Activated T-cell treated with anti-CD3 and anti-CD28 coated beads for 4 hours (primary cell): ENCODE measurements at places on chromosomes 7 and 10.

DNA sequence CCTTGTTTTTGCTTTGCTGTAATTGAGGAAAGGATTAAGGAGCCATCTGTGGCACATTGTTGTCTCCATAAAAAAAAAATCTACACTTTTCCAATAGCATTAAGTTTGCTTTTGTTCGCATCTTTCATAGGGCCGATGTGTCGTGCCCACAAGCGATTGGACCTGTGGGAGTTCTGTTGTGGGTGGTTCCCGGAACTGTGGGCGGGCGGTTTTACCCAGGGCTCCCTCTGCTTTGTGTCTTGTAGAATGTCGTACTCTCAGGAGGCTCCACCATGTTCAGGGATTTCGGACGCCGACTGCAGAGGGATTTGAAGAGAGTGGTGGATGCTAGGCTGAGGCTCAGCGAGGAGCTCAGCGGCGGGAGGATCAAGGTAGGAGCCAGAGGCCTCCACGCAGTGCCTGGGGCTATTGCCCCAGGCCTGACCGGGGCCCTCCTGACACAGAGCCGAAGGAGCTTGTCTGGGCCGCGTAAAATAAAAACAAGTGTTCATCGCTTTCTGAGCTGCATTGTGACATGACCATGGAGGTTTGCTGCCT lies 92.4 kb downstream of the ACTR3B start:
- no peak for DNase-seq

GRCh38 chr7:83739527-83739926 lies 90.6 kb upstream of the SEMA3E start:
- no peak for DNase-seq

GRCh38 chr7:105649727-105650381 lies 68.6 kb upstream of the EFCAB10 start:
- no peak for DNase-seq

DNA sequence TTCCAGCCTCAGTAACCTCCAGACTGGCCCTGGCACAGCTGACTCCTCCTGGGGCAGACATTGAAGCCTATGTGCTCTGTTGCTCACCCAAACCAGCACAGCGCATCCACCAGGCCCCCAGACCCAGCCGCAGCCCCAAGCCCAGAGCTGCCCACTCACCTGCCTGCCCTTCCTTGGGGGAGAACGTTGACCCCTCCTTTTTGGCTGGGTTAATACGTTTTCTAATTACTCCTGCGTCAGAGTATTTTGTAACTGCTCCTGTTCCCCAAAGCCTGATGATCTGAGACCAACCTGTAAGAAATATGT lies 106.9 kb upstream of the NPS start:
- no peak for DNase-seq

- DNase-seq, result no peak
Observed at GRCh38 chr10:104842704-104843103, 201.6 kb downstream of the SORCS3 start.

GRCh38 chr7:108875139-108875538 lies 305.5 kb downstream of the DNAJB9 start:
- no peak for DNase-seq

DNA sequence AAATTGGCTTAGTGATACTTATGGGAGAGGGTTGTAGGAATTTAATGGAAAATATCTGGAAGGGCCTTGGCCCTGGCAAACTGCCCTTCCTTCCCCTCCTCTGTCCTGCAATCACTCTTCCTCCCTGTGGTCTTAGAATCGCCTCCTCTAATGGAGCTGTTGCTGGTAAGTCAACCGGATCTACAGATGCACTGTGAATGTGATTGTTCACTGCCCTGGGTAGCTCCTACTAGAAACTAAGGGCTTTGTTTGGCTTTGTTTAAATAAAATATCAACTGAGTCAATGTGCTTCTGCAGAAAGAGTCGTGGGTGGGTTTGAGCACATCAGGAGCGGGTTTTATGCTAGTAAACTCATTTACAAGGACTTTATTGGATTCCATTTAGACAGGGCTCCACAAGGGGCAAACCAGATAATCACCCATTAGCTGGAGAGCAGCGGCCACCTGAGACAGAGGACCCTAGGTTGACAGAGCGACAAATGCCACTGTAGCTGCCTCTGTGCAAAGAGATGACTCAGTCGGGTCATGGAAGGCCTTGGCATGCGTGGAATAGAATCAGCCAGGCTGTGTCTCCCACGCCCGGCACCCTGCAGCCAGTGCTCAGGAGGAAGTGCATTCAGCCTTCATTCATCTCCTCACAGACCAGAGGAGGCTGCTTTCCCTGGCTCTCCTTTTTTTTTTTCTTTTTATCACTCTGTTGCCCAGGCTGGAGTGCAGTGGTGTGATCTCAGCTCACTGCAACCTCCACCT lies 97.9 kb downstream of the GAD2 start:
- no peak for DNase-seq

- DNase-seq, result no peak
Observed at GRCh38 chr7:108091461-108091831, 38.7 kb downstream of the LAMB4 start.

- no peak for DNase-seq
Observed at GRCh38 chr7:114823290-114823689, 98.6 kb upstream of the MDFIC start.

- no peak for DNase-seq
Observed at GRCh38 chr10:43295436-43295835, 28.6 kb upstream of the RASGEF1A start.

DNA sequence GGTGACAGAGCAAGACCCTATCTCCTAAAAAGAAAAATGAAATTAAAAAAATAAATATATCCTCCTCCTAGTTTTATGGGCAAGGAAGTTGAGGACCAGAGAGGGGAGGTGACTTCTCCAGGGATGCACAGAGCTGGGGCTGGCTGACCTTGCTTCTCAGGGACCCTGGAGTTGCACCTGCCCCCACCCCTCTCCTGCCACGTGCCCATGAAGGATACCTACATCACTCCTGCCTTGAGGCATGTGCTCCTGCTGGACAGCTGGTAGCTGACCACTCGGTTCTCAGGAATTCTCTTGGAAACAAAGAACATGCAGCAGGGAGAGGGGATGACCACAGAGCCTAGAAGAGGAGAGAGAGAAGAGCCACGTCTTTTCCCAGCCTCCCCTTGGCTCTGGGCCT lies 522 bp downstream of the CCL24 start:
- no peak for DNase-seq

DNA sequence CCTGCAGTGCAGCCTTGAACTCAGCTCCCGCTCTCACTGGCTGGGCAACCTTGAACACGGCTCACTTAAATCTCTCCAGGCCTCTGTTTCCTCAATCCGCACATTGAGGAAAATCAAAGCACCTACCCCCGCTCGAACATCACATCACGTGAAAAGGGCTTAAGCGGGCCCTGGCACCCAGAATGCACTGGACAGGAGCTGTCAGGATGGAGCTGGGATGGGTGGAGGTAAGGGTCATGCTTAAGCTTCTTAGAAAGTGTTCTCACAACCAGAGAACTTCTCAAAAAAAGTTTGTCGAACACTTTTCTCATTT lies 55.7 kb upstream of the MGMT start:
- no peak for DNase-seq

GRCh38 chr7:98641646-98642500 lies 24.8 kb downstream of the NPTX2 start:
- DNase-seq, result no peak

GRCh38 chr10:68067029-68067428 lies 8.1 kb downstream of the HERC4 start:
- no peak for DNase-seq

- no peak for DNase-seq
Observed at GRCh38 chr7:69799990-69800389, 201.7 kb downstream of the AUTS2 start.

DNA sequence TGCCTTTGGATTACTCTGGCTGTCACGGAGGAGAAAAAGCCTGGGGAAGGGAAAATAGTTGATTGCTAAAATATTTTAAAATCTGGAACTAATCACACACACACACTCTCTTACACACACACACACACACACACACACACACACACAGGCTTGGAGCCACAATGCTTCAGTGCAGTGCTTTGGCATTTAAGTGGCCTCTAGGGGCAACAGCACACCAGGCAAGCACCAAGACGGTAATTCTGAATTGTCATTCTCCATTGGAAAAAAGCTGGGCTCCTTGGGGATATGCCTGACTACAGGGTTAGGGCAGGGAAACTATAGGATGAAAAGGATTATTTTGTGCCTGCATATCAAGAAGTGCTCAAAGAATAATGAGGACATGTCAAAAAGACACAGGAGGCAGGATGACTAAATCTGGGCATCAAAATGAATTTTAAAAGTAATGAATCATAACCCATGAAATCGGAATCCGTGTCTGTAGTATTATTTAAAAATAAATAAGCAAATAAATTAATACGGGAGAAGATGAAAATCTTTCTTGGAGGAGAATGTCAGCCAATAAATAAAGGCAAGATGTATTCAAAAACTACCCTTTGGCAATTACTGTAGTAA lies 30.4 kb upstream of the DDC start:
- no peak for DNase-seq

DNA sequence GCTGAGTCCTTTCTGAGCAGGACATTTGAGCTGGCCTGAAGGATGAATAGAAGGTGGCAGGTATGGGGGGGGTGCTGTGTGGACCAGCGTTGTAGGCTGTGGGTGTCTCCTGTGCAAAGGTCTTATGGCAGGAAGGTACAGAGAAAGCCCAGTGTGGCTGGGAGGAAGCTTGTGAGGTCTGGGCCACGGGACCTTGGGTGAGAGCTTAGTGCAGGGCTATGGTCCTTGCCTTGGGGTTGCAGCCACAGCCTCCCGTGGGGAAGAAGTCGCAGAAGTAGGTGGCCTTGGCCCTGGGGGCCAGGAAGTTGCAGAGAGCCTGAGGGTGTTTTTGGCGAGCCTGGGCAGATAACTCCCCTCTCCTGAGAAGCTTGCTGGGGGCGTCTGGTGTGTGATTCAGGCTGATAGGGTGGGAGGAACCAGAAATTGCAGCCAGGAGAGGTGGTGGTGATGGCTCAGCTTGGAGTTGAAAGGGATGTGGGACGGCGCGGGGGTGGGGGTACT lies 172.0 kb upstream of the TNRC18 start:
- no peak for DNase-seq

- DNase-seq, result no peak
Observed at GRCh38 chr7:46809886-46810285, 772.0 kb downstream of the TNS3 start.

DNA sequence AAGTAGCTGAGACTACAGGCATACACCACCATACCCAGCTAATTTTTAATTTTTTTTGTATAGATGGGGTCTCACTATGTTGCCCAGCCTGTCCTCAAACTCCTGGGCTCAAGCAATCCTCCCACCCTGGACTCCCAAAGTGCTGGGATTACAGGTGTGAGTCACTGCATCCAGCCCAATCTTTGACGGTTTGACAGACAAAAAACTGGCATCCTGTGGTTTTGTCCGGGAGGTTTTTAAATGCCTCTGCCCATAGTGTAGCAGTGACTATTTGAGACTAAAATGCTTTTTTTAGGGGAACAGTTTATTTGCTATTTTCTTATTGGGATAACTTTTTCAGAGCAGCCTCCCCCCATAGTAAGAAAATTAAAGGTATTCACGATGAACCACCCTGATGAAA lies 523.7 kb upstream of the GALNT17 start:
- DNase-seq, result no peak

GRCh38 chr10:76429368-76430060 lies 998.1 kb downstream of the LRMDA start:
- no peak for DNase-seq

DNA sequence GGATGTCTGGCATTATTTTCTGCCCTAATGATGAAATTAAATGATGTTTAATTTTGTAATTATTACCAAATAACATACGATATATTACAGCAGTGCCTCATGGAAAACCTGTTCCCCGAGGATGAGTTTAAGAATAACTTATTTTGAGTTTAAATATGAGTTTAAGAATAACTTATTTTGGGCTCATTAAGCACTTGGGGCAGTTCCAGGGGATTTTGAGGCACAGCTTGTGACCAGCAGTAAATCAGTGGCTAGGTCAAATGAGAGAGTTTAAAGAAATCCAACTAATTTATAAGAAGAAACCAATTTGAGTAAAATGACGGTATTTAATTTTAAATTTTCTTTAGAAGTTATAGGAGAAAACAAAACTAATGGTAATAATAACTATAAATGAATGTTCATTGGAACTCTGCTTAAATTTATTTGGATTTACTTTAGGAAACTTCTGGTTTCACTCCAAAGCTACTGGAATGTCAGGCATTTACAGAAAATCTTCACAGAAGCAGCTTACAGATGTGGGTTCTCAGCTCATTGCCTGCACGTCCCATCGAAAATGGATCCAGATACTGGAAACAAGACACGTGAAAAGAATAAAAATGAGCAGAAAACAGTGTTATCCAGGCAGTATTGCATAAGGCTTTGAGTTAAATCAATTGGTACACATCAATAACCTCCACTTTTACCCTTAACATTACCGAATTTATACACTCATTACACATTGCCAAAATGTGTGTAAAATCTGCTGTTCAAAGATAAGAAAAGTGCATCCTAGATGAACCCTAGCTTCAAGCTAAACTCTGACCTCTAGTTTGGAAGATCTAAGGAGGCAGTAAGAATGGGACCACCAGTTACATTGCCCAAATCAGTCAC lies 784.5 kb upstream of the IGFBP3 start:
- no peak for DNase-seq

- no peak for DNase-seq
Observed at GRCh38 chr10:77771851-77772250, 134.2 kb upstream of the KCNMA1 start.

DNA sequence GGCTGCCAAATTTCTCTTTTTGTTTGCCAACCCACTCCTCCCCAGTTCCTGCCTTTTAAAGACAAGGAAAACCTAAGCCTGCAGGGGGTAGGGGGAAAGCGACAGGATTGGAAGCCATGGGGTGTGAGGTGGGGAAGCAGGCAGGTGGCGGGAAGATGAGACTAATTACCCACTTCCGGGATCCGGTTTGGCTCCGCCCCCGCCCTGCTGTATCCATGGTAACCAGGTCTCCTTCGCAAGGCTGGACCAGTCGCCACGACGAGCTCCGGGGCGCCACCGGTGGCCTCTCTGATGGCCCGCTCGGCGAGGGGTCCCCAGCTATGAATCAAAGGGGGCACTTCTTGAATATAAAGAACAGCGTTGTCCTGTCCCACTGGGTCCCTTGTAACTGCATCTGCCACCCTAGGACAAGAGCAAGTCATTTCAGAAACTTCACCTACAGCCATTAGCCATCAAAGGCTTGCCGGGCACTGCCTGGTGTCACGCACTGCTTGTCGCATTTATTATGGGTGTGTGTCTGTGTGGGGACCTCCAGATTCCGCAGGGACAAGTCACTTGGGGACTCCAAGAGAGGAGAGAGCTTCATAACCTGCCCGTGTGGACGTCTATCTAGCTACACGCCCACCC lies 55.4 kb upstream of the LMTK2 start:
- peak; percentile 31 for DNase-seq

DNA sequence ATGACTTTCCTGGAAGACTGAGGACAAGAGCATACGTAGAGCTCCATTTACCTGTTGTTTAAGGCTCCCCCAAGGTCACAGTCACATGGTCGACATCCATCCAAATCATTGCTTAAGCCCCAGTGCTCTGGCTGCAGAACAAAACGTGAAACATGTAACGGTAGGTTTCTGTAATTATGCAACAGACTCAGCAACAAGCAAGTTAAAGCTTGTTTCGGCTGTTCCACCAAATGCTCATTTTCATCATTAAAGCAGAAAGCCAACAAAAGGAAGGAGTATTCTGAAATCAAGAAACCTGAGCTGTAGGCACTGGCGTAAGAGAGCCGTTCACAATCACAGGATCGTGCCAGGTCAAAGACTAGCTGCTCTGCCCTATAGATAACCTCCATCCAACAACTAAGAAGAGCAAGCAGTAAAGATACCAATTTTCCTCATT lies 30.0 kb downstream of the LAMB1 start:
- DNase-seq, result no peak
